CD4-positive, CD25-positive, alpha-beta regulatory T cell (primary cell): ENCODE measurements at places on chromosomes 1 and 21. TPM values are rescaled to one million over a fixed set of nuclear protein-coding genes. Genes with fewer than 3 reads are reported as not detected.

The KCNN3 gene
- total RNA-seq, result 0.30 TPM

The DPT gene
- not detected for total RNA-seq

The PGBD5 gene
- not detected for total RNA-seq

The HPCAL4 gene
- 13.8 TPM for total RNA-seq

The SPATA46 gene
- total RNA-seq, result not detected

The LCE3E gene
- total RNA-seq, result not detected

The CHODL gene
- total RNA-seq, result not detected

The USH2A gene
- total RNA-seq, result not detected

The ALPL gene
- total RNA-seq, result not detected

The TMEM61 gene
- total RNA-seq, result not detected

The IRF6 gene
- 0.86 TPM for total RNA-seq
